Stimulated activated CD8-positive, alpha-beta memory T cell treated with anti-CD3 and anti-CD28 coated beads, Interleukin-4, amount 100 ng/mL, for 1 hour (primary cell): ENCODE measurements at places on chromosomes 12 and 14.

DNA sequence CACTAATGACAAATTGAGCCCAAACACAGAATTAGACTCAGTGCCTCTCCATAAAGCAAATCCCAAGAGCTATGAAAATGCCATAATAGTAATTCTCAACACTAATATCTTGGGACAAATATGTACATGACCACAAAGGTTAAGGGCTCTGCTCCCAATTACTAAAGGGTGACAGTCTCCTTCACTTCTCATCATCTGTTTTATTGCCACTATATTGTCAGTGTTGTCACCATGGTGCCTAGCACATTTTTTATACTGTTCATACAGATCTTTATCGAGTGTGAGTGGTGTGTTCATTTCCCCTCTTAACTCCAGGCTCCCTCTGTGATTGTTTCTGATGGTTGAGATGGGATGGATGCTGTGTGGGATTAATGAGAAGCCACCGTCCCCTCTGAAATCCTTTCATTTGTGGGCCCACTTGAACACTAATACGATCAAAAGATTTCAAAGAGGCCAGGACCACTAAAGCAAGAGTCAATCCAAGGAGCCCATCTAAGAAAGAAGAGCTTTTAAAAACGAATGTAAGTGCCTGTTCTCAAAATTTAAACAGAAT lies 277.7 kb downstream of the GXYLT1 start:
- no peak for DNase-seq

- DNase-seq = no peak
These were observed 179.9 kb downstream of the BTG1 start for GRCh38 chr12:91965781-91966180.

GRCh38 chr14:99647411-99647810 lies 2.5 kb downstream of the HHIPL1 start:
- DNase-seq = no peak

DNA sequence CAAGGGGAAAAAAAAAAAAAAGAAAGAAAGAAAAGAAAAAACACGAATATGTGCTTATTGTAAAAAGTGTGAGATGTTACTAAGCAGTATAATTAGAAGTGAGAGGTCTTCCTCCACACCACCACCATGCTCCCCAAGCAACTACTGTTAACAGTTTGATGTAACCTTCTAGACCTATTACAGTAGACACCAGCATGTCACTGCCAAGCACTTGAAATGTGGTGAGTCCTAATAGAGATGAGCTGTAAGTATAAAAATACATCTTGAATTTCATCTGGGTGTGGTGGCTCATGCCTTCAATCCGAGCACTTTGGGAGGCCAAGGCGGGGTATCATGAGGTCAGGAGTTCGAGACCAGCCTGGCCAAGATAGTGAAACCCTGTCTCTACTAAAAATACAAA lies 8.1 kb upstream of the SNRNP35 start:
- DNase-seq = no peak

DNA sequence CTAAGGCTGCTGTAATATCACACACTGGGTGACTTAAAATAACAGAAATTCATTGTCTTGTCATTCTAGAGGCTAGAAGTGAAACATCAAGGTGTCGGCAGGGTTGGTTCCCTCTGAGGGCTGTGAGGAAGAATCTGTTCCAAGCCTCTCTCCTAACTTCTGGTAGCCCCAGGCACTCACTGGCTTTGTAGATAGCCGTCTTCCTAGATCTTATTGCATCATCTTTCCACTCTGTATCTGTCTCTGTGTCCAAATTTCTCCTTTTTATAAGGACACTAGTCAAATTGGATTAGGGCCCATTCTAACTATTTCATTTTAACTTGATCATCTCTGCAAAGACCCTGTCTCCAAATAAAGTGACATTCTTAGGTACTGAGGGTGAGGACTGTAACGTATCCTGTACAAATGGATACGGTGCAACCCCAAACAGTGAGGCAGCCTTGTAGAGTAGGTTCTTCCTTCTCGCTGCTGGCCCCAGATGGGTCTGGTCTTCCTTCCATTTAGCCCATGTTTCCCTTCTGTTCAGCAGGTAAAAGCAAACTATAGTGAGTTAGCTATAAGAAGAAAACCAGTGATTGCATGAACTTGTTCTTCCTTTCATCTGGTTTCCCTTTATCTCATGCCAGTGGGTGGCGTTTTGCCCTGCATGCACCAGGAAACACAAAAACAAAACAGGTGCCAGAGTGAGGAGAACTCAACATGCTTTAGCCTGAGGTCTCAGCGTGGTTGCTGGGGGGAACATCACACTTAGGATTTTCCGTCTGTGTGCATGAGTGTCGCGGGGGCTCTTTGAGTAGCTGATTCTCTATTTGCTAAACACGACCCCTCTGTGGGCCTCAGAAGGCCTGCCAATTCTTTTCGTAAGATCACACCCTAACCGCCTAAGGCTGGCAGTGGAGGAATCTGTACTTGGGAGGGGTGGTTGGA lies 19.5 kb downstream of the TTC9 start:
- no peak for DNase-seq

- no peak for DNase-seq
These were observed 83.6 kb downstream of the WNK1 start for GRCh38 chr12:835754-836518.

DNA sequence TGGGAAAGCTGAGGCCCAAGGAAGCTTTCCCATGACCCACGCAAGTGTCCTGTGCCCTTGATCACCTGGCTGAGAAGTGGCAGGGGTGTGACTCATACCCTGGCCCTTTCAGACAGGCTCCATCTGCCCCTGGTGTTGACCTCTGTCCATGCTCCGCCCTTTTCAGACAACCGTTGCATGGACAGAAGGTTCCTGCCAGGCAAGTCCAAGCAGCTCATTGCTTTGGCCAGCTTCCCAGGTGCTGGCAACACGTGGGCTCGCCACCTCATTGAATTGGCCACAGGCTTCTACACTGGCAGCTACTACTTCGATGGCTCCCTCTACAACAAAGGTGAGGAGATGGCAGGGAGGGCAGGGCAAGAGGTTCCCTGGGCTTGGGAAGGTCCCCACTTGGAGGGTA lies 103.5 kb downstream of the WSCD2 start:
- no peak for DNase-seq

DNA sequence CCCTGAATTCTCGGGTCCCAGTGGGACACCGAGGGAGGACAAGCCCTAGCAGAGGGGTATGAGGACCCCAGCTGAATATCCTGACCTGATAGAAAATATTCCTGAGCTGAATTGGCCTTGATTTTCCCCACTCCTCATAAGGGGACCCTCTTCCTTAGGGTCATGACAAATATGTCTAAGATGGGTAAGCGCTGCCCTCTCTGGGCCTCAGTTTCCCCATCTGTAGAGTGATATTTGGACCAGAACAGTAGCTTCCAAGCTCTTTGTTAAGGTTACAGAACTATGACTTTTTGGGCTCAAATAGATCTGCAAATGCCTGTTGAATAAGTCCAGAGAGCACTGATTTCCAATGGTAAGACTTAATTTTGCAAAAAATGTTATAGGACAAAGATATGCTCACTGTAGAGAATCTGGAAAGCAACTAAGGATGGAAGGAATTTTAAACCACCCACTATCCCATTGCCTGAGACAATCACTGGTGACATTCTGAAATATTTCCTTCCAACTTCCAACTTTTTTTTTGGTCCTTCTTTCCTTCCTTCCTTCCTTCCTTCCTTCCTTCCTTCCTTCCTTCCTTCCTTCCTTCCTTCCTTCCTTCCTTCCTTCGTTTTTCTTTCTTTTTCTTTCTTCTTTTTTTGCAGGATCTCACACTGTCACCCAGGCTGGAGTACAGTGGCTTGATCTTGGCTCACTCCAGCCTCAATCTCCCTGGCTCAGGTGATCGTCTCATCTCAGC lies 32.0 kb downstream of the MYL2 start:
- DNase-seq = no peak

- DNase-seq = no peak
These were observed 361.9 kb upstream of the TMTC1 start for GRCh38 chr12:30145684-30146032.
